ENCODE measurements at places on chromosomes 12 and 14.
A peak's percentile ranks its signal among the peaks of the same experiment; 100 is the strongest.

GRCh38 chr14:92973261-92973797 lies 50.4 kb downstream of the CHGA start:
- DNase-seq: no peak

DNA sequence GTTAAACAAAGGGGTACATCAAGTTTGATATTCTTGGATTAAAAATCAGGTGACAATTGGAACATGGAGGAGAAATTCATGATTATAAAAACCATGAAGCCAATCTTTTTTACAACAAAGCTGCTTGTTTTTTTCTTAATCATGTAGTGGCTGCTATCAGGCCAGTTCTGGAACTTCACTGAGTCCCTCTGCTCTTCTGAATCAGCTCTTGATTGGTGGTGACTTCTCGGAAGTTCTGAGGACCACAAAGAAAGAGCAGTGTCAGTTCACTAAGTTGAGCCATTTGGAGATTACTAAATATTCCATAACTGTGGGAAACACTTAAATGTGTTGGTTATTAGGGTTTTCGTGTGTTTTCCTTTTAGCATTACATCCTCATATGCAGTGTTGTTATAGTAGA lies 8.5 kb downstream of the EIF4B start:
- no peak for DNase-seq

DNA sequence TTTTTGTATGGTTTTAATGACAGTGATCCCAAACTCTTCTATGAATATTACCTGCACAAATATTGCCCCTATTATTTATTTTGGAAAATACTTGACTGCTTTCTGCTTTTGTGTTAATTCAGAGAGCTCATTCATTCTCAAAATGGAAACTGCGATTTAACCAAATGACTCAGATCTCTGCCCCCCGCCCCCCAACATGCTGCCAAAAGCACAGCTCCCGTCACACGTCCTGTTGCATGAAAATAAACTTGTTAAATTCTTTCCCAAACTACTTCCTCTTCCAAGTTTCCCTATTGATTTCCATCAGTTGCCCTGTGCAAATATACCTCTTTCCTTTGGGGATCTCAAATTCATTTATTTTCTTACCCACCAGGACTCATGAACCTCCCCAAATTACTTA lies 18.0 kb upstream of the NRDE2 start:
- DNase-seq: no peak

- DNase-seq: no peak
Observed at GRCh38 chr14:23729720-23730387, 93.7 kb downstream of the DHRS2 start.

DNA sequence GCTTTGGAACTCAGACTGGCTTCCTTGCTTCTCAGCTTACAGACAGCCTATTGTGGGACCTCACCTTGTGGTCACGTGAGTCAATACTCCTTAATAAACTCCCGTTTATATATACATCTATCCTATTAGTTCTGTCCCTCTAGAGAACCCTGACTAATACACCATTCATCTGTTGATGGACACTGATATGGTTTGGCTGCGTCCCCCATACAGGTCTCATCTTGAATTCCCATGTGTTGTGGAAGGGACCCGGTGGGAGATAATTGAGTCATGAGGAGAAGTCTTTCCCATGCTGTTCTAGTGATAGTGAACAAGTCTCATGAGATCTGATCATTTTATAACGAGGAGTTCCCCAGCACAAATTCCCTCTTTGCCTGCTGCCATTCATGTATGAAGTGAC lies 57.0 kb downstream of the OTOGL start:
- no peak for DNase-seq

DNA sequence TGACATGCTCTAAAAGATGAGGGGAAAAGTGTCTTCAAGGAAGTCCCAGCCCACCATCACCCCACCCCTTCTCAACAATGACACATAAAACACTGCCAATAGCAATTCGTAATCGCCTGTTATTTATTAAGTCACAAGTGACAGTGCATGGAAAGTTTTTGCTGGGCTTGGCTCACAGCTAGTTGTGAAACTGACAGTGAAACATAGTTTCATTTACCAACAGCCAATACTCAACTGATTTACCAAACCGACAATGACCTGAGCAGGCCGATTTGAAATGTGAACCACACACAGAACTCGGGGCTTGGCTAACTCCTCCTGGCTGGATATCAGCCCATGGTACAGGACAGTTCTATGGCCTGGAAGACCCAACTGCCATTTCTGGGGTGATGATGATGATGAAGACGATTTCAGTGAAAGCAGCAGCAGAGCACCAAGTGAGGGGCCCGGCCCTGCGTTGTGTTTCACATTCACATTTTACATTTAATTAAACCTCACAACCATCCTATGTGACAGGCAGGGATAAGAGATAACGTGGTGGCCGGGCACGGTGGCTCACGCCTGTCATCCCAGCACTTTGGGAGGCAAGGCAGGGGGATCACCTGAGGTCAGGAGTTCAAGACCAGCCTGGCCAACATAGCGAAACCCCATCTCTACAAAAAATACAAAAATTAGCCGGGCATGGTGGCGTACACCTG lies 42.7 kb downstream of the CAMKK2 start:
- DNase-seq: no peak

- DNase-seq: no peak
Observed at GRCh38 chr14:103710771-103711377, 4.4 kb downstream of the XRCC3 start.

DNA sequence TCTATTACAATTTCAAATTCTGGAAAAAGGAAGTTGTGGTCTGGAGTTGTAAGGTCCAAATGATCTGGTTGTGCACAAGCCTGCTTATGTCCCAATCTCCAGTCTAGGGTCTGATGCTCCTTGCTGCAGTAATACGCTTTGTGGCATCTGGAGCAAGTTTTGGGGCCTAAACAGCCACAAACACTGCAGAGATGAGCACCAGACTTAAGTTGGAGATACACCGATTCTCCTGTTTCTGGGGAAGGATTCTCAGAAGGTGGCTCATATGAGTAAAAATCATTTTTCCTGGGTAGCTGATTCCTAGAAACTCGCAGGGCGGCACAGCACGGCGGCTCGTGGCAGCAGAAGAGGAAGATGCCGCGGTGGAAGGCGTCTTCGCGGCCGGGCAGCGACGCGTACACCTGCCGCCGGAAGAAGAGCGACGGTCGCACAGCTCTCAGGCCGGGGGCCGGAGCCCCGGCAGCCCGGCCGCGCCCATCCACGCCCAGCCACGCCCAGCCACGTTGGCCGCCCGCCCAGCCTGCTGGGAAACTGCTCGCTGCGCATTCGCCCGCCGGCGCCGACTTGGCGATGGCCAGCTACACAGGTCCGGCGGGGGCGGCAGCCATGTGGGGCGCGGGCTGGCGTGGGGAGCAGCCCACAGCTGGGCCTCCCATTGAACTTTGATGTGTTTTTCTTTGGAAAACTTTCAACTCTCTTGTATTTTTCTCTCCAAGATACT lies 129.0 kb downstream of the ASCL4 start:
- DNase-seq: no peak

- DNase-seq: no peak
Observed at GRCh38 chr14:78997811-78998210, 827.6 kb downstream of the NRXN3 start.

DNA sequence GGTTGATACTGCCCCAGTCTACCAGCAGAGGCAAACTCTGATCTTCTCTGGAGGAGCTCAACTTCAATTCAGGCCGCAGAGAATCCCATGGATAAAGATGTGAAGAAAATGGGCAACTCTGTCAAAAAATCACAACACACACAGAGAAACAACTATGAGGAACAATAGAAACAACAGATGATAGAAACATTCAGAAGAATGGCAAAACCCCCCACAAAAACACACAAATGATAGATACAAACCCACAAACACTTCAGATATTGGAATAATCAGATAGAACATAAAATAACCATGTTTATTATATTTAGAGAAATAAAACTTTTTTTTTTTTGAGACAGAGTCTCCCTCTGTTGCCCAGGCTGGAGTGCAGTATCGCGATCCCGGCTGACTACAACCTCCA lies 20.0 kb upstream of the HVCN1 start:
- DNase-seq: no peak

DNA sequence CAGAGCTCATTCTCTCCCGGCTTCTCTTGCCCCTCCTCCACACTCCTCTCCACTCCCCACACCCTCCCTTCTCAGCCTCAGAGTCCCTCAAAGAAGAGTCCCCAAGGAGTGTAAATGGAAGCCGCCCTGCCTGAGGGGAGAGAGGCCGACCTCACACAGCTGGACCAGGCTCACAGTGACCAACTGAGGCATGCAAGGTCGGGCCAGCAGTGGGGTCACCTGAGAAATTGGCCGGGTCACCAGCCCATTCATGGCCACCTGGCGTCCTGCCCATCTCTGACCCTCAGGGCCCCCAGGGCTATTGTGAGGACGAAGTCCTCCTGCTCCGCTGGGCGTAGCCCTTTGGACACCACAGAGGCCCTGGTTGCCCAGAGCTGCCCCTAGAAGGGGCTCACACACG lies 49.5 kb upstream of the NUAK1 start:
- no peak for DNase-seq

GRCh38 chr12:105567061-105567460 lies 236.6 kb downstream of the C12orf75 start:
- no peak for DNase-seq

DNA sequence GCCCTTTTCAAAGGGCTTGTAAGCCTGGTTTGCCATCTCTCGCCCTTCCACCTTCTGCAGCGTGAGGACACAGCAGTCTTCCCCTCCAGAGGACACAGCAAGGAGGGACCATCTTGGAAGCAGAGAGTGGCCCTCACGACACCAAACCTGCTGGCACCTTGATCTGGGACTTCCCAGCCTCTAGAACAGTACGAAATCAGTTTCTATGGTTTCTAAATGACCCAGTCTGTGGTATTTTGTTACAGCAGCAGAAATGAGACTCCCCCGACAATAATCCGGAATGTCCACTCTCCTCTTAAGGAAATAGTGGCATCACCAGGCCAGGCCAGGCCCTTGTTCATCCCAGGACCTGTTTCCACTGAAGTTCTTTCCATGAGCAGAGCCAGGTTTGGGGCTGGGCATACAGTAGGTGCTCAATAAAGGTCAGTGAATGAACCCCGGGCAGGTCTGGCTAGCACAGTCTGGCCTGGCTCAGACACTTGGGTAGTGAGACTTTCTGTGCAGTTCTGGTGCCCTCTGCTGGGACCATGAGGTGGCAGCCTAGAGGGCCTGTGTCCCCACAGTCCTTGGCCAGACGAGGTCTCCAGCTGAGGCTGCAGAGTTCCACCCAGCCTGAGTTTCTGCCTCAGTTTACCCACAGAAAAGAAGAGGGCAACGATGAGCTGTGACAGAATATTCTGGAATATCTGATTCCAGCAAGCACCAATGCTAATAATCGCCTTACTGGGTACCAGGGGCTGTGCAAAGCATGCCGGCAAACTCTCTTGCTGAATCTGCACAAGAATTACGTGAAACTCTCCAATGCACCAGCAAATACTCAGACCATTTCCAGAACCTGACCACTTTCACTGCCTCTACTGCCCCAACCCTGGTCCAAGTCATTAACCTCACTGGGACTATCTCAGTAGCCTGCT lies 14.0 kb downstream of the ABCB9 start:
- DNase-seq: peak; percentile 50

- DNase-seq: no peak
Observed at GRCh38 chr12:2580821-2581220, 213.9 kb upstream of the FKBP4 start.

GRCh38 chr14:68819260-68819691 lies 26.4 kb upstream of the ZFP36L1 start:
- no peak for DNase-seq

DNA sequence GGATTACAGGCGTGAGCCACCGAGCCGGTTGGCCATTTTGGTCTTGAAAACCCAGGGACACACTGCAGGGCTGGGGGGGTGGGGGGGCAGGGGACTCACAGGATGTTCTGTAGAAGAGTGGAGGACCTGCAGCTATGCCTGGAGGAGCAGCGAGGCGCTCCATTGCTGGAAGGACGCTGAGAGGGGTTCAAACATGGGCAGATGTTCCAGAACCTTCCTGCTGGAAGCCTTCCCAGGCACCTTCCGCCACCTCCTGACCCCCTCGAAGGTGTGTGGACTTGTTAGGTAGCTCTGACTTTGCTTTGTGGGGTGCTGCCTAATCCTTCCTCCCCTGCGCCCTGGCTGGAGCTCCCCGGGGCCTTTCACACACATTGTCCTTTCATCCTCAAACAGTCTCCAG lies 19.6 kb upstream of the PPP1R13B start:
- no peak for DNase-seq

DNA sequence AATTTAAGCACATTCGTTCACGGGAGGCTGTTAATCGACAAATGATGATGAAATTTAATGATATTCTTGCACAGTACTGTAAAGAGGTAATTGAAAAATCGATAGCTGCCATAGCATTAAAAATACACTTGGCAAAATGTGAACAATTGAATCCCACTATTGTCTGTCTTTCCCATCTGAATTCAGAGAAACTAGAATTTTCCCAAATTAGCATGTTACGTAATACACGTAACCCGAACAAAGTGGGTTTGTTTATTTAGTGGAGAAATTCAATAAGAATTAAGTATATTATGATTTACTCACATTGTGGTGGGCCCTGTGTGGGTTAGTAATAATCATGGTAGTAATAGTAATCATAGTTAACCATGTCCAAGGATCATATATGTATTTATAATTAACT lies 31.9 kb downstream of the DNAH10 start:
- DNase-seq: no peak

DNA sequence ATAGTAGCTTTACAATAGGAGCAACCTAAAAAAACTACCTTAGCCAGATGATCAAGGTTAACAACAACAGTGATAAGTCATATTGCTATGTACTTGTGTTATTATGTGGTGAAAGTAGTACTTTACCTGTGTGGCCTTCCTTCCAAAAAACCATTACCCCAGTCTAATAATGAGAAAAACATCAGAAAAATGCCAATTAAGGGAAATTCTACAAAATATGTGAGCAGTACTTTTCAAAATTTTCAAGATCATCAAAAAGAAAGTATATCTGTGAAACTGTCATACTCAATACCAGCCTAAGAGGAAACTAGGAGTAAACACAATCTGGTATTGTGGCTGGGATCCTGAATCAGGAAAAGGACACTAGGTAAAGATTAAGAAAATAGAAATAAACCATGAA lies 165.3 kb upstream of the PKP2 start:
- no peak for DNase-seq

DNA sequence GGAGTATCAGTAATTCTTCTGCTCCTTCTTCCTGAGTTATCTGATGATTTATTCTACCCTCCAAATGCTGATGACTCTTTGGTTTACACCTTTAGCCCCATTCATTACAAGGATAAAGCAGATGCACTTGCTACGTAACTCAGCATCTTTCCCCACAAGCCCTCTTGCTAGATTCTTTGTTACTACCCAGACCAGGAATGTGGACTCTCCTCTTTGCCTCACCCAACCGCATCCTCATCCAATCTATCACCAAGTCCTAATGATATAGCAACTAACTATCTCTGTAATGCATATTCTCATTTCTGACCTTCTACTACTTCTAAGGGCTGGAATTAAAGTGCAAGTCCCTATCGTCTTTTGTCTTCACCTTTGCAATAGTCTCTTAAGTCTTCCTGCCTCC lies 9.2 kb downstream of the KRT1 start:
- no peak for DNase-seq

- no peak for DNase-seq
Observed at GRCh38 chr12:97680751-97681150, 218.1 kb downstream of the RMST start.

Measured in stimulated activated CD8-positive, alpha-beta memory T cell treated with anti-CD3 and anti-CD28 coated beads, Interleukin-4, amount 100 ng/mL, for 1 hour (primary cell).